SJCRH30 (cell line): ENCODE measurements at places on chromosomes 7 and 10. TPM values are rescaled to one million over a fixed set of nuclear protein-coding genes. Genes with fewer than 3 reads are reported as not detected.

DNA sequence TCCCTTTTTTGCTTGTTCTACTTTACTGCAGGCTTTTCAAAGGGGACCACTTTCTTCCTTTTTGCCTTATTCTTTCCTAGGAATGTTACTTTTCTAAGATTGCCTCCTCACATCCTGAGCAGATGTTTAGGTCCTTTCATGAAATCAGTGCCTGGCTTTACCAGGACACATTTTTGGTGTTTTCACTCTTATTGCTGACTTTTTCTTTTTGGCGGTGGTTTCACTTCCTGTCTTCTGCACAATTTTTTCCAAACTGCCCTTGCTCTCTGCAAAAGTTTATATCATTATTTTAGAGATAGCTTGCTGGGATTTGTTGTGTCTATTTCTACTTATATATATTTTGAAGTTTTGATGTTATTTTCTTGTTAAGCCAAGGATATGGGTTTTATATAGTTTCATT lies 332.2 kb upstream of the MTPN start:
- H3K27ac ChIP-seq: no peak overlapping the region
- no peaks in the 10 kb centered on the region for H3K36me3 ChIP-seq
- H3K27me3 ChIP-seq: no peaks in the 10 kb centered on the region
- H3K4me3 ChIP-seq: no peak overlapping the region
- DNase-seq: no peak
- no peaks in the 10 kb centered on the region for H3K4me1 ChIP-seq

- DNase-seq: no peak
- no peaks in the 10 kb centered on the region for H3K4me1 ChIP-seq
- H3K36me3 ChIP-seq: no peaks in the 10 kb centered on the region
Measured at GRCh38 chr7:90320801-90321494, at the start of gene FAM237B. TSS of gene FAM237B (minus strand) at chr7:90321304. CDS start at chr7:90319748, 1,556 bp downstream.

- no peak overlapping the region for H3K27ac ChIP-seq
- no peak overlapping the region for H3K4me3 ChIP-seq
- no peaks in the 10 kb centered on the region for H3K27me3 ChIP-seq
- no peaks in the 10 kb centered on the region for H3K36me3 ChIP-seq
- H3K4me1 ChIP-seq: no peaks in the 10 kb centered on the region
Measured at GRCh38 chr10:13365831-13366230, 17.7 kb upstream of the SEPHS1 start.

- H3K36me3 ChIP-seq: no peaks in the 10 kb centered on the region
- H3K27ac ChIP-seq: no peak overlapping the region
- no peaks in the 10 kb centered on the region for H3K4me1 ChIP-seq
- H3K4me3 ChIP-seq: no peak overlapping the region
- H3K27me3 ChIP-seq: no peaks in the 10 kb centered on the region
Measured at GRCh38 chr10:6247041-6247712, 44.4 kb downstream of the PFKFB3 start.

FAM237B gene
- not detected in 2 replicates for total RNA-seq
